CD4-positive, alpha-beta T cell treated with Interferon alpha-2 for 1 hour (primary cell): ENCODE measurements at places on chromosomes 2 and 18.

GRCh38 chr18:64444819-64445218 lies 295.9 kb upstream of the LINC00305 start:
- no peak for DNase-seq

- DNase-seq: no peak
Observed at GRCh38 chr2:150591496-150592285, 104.2 kb upstream of the RND3 start.

DNA sequence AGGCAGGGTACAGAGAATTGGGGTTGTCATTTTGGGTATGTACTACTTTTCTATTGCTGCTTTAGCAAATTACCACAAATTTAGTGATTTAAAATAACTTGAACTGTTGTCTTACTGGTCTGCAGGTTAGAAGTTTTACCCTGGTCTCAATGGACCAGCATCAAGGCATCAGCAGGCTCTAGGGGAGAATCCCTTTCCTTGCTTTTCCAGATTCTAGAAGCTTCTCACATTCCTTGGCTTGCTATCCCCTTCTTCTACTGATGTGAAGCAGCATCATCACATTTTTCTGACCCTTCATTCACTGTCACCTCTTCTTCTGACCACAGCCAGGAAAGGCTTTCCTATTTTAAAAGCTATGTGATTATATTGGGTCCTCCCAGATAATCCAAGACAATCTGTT lies 237.8 kb upstream of the RBMS1 start:
- no peak for DNase-seq

DNA sequence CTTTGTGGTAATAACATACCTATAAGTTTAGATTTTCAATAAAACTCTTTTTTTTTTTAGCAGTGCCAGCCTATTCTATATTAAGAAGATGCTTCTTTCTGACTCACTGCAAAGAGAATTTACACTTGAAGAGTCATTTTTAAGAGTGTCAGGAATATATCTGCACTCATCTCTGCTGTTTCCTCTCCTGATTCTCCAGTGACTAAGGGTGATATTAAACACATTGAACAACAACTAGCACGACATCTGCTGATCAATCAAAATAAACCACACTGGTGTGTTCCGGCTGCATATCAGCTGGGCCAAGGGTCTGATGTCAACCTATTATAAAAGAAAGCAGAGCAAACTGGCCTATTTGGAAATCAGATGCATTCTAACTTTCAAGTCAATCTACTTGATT lies 15.0 kb downstream of the RAB27B start:
- DNase-seq: no peak

DNA sequence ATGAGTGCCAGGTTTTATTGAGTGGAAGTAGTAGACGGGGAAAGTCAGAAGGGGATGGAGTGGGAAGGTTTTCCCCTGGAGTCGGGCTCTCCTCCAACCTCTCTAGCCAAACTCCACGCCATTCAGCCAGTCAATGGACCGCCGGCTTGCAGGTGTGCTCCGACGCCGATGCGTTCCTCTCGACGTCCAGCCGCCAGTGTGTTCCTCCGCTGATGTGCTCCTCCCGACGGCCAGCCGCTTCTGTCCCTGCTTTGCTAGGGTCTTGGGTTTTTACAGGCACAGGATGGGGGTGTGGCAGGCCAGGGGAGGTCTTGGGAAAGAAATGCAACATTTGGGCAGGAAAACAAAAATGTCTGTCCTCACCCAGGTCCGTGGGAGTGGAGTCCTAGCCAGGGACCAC lies 94.3 kb upstream of the TEX51 start:
- no peak for DNase-seq

DNA sequence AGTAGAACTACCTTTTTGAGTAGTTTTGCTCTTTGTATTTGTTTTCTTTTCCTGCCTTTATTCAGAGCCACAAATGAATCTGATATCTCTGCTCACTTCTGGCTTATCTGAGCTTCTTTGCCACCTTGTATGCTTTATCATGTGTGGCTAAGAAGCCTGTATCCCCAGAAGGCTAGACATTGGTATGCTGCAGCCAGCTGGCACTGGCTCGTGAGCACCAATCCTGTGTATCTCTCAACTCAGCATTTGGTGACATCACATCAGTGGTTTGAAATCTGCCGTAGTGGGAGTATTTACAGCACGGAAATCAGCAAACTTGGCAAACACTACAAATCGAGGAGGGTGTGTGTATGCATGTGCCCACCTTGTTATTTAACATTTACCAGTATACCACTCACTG lies 183.7 kb upstream of the LHCGR start:
- no peak for DNase-seq

GRCh38 chr2:238859636-238860347 lies 11.9 kb downstream of the TWIST2 start:
- no peak for DNase-seq
